ENCODE measurements at places on chromosomes 7 and 10. TPM values are rescaled to one million over a fixed set of nuclear protein-coding genes. Genes with fewer than 3 reads are reported as not detected.

- no peak overlapping the region for H3K27ac ChIP-seq
- peaks cover 2% of the 10 kb centered on the region for H3K4me1 ChIP-seq
- no peak for DNase-seq
- no peaks in the 10 kb centered on the region for H3K36me3 ChIP-seq
- H3K4me3 ChIP-seq, result no peak overlapping the region
Observed at GRCh38 chr7:111752022-111752582, 189.8 kb upstream of the IMMP2L start.

The ZNF365 gene
- polyA plus RNA-seq, result 0.48 TPM

DNA sequence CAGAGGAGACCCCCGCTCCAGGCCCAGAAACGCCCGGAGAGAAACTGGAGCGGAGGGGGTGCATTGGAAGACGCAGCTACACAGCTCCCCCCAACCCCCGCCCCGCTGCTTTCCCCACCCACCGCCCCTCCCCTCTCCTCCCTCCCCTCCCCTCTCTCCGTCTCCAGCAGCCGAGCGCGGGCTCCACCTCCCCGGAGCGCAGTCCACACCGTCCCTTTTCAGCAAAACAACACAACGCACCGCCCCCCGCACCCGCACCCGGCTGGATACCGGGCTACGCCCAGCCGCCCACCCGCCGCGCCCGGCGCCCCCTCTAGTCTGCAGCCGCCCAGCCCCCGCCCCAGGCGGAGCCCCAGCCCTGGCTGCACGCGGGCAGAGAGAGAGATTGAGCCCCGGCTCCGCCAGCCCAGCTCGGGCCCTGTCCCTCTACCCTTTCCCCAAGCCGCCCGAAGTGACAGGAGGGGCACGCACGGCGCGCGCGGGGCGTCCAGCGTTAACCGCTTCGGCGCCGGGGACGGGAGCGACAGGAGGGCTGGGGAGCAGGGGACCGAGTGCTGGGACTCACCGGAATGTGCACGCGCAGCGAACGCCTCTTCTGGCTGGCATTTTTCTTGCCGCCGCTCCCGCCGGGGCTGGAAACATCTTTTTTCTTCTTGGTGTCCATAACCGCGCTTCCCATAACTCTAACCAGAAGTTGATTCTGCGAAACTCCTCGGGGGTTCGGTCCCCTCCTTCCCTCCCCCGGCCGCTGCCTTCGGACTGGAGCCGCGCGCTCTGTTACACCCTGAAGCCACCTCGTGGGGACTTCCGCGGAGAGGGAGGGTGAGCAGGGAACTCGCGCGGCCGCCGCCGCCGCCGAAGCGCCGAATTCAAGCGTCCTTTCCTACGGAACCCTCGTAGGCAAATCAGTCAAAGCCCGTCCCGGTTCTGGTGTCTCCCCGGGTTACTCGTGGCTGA is 695 bp downstream of the PRKAG2 start:
- peaks cover 9% of the 10 kb centered on the region for H3K4me1 ChIP-seq
- H3K27me3 ChIP-seq, result peaks cover 2% of the 10 kb centered on the region
- H3K27ac ChIP-seq, result peak overlapping the region; percentile 100
- H3K4me3 ChIP-seq, result peak overlapping the region; percentile 100
- H3K36me3 ChIP-seq, result peaks cover 2% of the 10 kb centered on the region

DNA sequence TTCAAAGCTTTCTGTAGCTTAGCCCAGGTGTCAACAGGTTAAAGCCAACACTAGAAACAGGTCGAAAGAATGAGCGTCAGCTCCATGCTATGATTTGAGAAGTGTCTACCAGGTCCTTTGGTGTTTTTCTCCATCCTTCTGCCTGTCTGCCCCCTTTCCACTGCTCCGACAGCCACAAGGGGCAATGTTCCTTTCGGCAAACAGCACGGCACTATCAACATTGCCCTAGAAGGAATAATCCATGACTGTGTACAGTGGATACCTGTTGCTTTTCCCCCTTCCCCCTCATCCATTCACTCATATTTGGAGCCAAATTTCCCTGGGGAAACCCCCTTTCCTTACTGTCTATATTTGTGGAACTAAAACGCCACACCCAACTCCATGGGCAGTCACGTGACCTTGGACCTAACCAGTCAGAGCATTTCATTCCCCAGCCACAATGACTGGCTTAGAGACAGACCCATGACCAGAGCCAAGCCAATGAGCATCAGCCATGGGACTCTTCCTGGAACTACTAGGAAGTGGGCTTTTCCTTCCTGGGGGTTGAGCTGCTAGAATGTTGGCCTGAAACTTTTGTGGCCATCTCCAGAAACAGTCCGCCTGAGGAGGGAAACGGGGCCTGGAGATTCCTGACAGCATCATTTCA is 51.5 kb downstream of the AFAP1L2 start:
- H3K27ac ChIP-seq, result no peak overlapping the region
- H3K36me3 ChIP-seq, result no peaks in the 10 kb centered on the region
- no peaks in the 10 kb centered on the region for H3K27me3 ChIP-seq

GRCh38 chr10:122474131-122474818 is 12.9 kb downstream of the HTRA1 start:
- H3K36me3 ChIP-seq, result no peaks in the 10 kb centered on the region
- DNase-seq, result no peak
- H3K27me3 ChIP-seq, result no peaks in the 10 kb centered on the region
- H3K4me1 ChIP-seq, result peaks cover 16% of the 10 kb centered on the region
- H3K4me3 ChIP-seq, result no peak overlapping the region

The MARVELD1 gene
- polyA plus RNA-seq, result 32.9 TPM
